Fibroblast of upper back skin (primary cell): ENCODE measurements at places on chromosomes 7 and 10.

GRCh38 chr7:101386558-101387231 is 24.0 kb downstream of the COL26A1 start:
- DNase-seq, result peak; percentile 56

- no peak for DNase-seq
Observed at GRCh38 chr7:120108376-120108775, 164.6 kb upstream of the KCND2 start.

- DNase-seq, result peak; percentile 62
Observed at GRCh38 chr10:117677890-117678500, 135.4 kb downstream of the EMX2 start.

GRCh38 chr7:130070861-130071622 is 708 bp downstream of the KLHDC10 start:
- DNase-seq, result no peak

DNA sequence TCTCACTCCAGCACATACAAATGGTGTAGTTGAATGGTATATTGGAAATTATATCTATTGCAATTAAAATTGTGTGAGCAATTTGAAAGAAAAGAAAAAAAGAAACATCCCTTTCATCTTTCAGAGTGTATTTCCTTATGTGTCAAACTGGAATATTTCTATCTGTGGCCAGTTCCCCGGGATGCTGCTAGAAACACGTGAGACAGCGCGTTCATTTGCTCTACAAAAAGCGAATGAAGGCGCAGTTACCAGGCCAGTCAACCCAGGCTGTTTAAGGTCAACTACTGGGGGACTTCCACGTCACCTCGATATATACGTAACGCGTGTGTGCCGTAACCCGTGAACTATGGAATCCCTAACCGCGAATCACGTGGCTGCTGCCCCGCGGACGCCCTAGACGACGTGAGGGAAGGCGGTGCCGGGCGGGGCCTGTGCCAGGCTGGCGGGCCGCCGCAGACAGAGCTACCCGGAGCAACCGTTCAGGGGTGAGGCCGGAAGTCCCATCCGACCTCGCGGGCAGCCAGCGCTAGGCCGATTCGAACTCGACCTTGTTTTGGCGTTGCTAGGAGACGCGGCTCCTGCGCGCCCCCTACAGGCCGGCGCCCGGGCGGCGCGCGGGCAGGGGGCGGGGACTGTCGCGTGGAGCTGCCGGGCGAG is 1.1 kb upstream of the ARL4A start:
- DNase-seq, result peak; percentile 82

- no peak for DNase-seq
Observed at GRCh38 chr10:73244866-73245477, 2.1 kb downstream of the DNAJC9 start.

DNA sequence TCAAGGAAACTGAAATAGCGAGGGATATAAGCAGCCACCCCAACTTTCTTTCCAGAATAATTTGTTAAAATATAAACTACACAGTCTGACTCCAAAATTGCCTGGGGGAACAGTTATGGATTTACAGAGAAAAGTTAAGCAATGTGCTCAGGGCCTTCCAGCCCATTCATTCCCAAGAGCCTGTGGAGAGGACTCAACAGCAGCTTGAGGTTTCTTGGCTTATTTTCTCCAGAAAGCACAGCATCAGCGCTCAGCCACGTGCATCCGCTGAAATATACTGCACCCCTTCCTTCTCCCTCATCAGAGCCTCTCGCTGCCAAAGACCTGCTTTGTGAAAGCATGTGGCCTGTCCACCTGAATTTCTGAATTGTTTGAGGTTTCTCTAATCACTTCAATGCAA is 375.2 kb upstream of the VWC2 start:
- DNase-seq, result peak; percentile 14

- no peak for DNase-seq
Observed at GRCh38 chr7:84912993-84913635, 273.7 kb downstream of the SEMA3D start.

GRCh38 chr10:14578060-14578952 is 196.4 kb downstream of the FAM107B start:
- DNase-seq, result no peak

DNA sequence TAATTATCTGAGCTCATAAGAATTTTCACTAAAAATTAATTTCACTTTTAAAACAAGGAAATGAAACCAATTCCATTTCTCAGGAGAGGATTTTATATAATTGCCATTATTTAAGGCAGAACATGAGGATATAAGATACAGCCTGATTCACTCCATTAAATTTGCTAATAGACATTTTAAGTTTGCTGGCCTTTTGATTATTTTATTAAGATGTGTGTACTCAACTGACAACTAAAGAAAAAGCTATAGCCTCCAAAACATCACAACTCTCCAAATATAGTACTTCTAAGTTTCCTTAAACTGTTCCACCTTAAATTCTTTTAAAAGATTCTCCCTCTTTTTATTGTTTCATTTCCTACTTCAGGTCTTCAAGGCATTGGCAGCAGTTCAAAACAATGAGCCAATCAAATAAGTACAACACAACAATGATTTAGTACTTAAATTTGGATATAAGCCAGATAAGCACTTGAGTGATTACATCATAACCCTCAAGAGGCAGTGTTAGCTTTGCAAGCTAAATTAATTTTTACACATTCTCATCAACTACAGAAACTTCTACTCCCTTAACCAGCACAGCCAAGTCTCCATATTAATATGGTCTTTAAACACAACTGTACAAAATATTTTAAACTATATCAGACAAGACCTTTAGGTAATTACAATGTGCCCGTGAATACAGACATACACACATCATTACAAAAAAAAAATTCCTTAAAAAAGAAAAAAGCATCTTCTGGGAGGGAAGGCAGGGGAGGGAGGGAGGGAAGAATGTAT is 121.8 kb downstream of the KMT2C start:
- peak; percentile 88 for DNase-seq

DNA sequence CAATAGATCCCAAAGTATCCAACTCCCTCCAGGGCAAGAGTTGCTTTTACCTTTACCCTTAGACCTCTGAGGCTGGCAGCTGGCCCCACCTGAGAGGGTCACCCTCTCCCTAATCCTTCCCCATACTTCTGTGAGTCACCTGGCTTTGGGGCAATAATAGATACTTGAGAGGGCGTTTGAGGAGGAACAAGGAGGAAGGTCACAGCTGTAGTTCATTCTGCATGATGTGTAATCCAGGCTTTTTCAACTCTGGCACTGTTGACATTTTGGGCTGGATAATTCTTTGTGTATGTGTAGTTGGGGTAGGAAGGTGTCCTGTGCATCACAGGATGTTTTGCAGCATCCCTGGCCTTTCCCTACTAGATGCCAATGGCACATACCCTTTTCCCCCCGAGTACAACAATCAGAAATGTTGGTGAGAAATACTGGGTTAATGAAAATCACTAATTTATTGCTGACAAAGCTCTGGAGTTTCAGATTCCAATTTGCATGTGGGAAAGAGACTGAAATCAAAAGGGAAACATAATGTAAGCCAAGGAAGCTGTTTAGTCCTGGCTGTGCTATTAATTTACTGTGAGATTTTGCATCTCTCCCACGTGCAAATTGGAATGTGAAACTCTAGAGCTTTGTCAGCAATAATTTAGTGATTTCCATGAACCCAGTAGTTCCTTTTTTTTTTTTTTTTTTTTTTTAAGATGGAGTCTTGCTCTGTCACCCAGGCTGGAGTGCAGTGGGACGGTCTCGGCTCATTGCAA is 3.6 kb downstream of the BLVRA start:
- DNase-seq, result no peak

DNA sequence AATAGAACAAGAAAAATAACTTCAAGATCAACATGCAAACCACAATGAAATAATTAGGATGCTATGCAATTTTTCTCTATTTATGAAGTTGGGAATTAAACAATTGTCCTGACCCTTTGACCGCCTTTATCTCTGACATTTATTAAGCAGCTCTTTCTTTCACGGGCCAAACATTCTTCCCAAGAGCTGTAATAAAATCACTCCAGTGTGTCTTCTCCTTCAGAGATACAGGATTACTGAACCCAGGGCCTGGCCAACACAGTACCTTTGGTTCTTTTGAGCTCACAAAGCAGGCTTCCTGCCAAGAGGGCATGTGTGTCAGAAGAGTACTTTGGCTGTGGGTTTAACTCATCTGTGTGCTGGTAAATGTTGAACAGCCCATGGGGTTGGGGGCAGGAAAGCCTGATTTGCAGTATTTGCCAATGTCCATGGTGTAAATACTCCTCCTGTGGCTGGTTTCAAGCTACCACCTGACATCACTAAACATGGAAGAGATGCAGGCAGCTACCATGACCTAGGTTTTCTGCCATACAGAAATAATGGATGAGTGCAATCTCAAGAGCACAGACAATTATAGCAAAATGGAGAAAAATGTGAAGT is 121.7 kb downstream of the FANK1 start:
- no peak for DNase-seq

DNA sequence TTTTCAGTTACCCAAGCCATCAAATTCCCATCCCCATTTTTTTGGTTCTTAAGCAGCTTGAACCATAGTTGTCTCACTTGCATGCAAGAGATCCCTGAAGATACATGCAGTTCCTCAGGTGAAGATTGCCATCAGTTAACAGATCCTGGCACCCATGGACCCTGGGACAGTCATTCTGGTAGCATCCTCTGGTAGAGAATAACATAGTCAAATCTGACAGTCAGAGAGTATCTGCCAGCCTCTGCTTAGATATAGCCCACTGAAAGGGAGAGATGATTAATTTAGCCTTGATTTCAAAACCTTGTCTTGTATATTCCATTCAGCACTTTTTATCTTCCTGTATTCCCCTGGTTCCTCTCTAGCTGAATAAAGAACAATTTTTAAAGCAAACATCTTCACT is 280.4 kb downstream of the KCNMA1 start:
- no peak for DNase-seq

- DNase-seq, result peak; percentile 56
Observed at GRCh38 chr7:30920584-30921539, 9.2 kb downstream of the AQP1 start.

- peak; percentile 65 for DNase-seq
Observed at GRCh38 chr10:28326516-28327490, 23.9 kb upstream of the MPP7 start.

DNA sequence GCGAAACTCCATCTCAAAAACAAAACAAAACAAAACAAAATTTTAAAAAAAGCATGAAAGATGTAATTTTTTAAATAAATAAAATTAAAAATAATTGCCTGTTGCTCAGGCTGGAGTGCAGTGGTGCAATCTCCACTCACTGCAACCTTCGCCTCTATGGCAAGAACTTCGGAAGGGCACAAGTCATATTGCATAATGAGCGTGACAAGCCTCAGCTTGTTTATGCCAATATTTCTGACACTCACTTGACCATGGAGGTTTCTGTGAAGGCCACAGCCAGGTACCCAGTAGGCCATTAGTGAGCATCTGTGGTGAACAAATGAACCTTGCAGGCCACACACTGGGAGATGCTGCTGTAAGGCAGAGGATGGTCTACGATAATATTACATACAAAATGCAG is 106.1 kb upstream of the KMT2C start:
- DNase-seq, result no peak

GRCh38 chr7:13476881-13477444 is 512.5 kb downstream of the ETV1 start:
- peak; percentile 0 for DNase-seq

DNA sequence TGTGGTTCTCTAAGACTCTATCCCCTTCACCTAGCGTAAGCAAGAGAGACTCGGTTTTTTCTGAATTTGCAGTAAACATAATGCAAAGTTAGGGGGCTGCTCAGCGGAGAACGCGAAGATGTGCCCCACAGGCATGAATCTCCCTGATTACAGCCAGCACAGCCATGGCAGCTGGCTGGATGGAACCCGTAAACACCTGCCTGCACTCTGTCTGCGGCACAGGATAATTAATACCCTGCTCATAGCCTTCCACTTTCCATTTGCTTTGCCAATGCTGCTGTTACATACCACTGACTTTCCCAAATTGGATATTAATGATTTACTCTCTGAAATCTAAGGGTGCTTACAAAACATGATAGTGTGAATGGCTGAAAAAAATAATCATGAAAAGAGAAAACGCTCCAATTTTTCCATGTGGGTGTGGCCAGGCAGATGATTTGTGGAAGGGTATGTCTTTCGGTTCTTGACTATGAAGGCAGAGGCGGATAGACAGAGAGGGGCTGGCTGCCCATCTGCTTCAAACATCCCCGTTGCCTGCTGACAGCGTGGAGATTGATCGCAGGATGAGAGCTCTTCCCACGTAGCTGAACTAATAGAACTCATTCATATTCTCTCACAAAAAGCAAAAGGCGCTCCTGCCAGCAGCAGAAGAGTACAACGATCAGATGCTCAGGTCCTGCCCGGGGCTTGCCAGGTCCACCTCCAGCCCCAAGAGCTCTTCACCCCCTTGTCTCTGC is 193.2 kb upstream of the GHITM start:
- DNase-seq, result no peak

- no peak for DNase-seq
Observed at GRCh38 chr10:70595566-70596016, 7.0 kb downstream of the PRF1 start.

DNA sequence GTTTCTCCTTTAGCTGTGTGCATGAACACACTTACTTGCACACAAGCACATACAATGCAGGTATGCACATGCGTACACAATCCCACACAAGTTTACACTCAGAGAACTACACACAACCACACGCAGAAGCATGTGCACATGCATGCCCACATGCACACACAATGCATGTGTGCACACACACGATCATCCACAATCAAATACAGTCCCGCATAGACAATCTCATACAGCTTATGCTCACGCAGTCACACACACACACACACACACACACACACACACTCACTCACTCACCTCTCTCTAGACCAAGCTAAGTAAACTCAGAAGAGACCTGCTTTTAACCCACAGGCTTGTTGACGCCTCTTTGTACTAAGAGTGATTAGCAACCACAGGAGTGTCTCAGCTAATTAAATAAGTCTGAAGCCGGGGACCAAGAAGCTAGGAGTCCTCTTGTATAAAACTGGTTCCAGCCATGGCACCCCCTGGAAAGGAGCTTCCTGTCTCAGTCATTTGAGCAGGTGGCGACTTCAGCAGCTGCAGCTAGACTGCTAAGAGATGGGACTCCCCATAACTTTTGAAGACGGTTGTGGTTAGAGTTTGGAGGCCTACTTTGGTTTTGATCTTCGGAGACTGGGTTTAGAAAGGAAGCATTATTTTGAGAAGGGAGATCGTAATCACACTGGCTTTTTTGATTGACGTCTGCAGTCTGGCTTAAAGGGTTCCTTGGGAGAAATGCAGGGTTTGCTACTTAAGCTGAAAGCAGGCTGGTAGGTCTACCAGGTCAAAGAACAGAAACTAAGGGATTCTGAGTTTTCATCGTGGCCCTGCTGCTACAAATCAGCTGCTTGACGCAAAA is 82.3 kb upstream of the ADRB1 start:
- no peak for DNase-seq

DNA sequence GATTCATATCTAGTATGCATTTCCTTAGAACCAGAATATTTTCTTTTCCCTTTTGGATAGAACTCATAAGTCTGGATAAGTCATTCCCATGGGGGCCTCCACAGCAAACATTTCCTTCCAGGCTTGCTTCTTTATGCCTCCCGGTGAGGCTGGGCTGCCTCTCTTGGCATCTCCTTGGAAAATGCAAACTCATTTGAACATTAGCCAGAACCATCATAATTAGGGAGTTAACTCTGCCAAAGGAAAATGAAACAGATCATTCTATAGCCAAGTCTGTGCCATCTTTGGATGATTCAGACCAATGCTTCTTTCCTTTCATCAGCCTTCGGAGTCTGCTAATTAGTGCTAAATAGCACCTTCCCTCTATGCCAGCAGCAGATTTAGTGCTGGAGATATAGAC is 81.1 kb downstream of the PLPP4 start:
- no peak for DNase-seq
